ENCODE measurements at places on chromosomes 5 and 9. TPM values are rescaled to one million over a fixed set of nuclear protein-coding genes. Genes with fewer than 3 reads are reported as not detected.

Gene PCDHB10
- not detected for total RNA-seq

GRCh38 chr9:136091582-136092352 lies 3.3 kb downstream of the NACC2 start:
- no peak for DNase-seq

DNA sequence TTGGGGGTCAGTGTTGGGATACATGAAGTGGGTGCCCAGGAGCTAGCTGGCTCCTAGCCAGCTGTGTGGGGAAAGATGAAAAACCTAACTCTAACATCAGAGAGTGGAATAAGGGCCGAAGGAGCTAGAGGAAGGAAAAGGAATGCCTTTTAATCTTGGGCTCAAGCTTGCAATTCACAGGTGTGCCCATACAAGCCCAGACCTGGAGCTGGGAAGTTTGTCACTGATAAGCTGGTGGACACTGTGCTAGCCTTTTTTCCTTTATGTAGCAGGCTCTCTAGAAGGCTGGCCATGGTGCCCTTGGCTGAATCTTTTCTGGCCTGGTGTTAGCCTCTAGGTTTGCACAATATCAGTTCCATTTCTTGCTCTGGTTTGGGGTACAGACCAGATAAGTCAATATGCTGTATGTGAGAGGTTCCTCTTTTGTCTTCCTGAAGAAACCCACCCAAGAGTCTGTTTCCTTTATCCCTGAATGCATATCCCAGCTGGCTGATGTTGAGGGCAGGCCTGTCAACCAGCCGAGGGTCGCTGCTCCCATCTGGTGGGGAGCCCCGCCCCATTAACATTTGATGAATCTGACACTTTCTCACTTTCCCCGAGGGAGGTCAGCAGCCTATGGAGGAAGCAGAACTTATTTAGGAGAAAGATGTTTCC lies 92.4 kb upstream of the CXCL14 start:
- no peak for DNase-seq

- no peak for DNase-seq
Observed at GRCh38 chr9:72627956-72628540, 106.6 kb downstream of the TMC1 start.

Gene SLC34A3
- not detected for total RNA-seq

DNA sequence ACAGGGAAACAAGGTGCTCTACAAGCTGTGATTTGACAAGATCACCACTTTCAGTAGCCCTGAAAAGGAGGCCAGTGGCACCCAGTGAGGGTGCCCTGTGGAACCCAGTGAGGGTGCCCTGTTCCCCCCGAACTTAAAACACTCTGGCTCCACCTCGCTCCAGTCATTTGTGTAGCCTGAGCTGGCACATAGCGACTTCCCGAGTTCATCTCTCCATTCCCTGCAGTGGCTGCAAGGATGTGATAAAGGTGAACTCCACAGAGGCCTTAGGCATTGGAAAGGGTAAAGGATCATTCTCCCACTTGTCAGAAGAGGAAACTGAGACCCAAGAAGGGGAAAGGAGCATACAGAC lies 21.9 kb upstream of the ANXA6 start:
- no peak for DNase-seq

DNA sequence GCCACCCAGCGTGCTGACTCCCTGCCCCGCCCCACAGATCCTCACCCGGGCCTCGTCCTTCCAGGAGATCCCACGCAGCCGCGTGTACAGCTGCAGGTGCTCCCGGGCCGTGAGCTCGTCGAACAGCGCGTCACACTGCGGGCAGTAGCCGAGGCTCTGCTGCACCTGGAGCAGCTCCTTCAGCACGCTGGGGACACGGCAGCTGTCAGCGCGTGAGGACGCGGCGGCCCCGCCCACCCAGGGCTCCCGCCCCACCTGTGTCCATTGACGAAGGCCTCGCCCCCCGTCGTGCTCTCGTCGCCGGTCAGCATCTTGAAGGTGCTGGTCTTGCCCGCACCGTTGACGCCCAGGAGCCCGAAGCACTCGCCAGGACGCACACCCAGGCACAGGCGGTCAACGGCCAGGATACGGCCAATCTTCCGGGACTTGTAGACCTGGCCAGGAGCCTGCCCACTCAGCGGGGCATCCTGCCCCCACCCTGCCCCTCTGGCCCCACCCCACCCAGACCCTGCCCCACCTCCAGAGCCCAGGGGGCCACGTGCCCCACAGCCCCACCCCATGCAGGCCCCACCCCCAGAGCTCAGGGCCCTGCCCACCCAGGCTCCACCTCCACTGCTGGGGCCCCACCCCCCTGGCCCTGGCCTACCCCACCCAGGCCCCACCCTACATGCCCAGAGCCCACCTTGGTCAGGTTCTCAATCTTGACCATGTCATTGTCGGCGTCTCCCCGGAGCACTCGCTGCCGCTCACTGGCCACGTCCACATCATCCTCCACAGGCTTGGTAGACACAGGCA lies 13.8 kb upstream of the CLIC3 start:
- DNase-seq, result no peak

DNA sequence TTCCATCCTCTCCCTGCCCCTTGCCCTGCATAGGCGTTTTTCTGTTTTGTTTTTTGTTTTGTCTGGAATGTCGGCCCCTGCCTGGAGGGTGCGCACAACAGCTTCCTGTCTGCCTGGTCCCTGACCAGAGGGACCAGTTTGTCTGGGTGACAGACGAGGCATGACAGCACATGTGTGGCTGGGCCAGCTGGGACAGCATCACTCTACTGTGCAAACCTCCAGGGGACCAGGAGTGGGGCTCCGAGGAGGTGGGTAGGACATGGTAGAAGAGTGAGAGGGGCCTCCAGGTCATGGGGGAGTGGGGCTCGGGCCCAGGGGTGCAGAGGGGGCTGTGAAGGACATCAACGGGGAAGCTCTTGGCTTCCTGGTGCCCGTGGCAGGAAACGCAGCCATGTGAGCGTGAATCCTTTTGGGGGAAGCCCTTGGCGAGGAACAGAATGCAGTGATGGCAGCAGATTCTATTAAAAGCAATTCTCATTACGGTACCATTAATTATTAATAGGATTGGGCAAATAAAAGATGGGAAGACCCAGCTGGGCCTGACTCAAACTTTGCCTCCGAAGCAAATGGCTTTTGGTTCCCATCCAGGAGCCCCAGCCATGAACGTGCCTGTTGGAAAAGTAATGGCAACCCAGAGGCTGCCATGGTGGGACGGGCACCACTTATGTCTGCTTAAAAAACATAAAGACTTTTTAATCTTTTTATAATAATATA lies 184.4 kb upstream of the IER5L start:
- DNase-seq, result no peak

DNA sequence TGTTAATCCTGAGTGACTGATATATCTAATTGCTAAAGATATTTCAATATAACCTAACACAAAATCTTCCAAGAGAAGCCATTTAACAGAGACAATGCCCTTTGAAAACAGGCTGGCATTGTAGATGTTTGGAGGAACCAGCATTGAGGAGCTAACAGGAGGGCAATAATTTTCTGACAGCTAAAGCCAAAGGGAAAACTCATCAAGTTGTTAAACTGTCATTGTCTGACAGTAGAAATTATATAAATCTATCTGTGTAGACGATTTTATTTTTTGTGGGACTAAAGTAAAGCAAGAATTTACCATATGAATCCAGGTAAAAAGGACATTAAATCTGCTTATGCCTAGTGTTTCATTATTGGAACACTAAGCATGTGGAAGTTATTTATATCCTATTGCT lies 500.2 kb upstream of the NMUR2 start:
- no peak for DNase-seq
